ENCODE measurements at places on chromosomes 7 and 10.

- DNase-seq = peak; percentile 9
These were observed at the start of gene RHOBTB1 for GRCh38 chr10:60944058-60944909. RHOBTB1 (minus strand) TSS chr10:60944185; CDS start chr10:60911542, 32,643 bp downstream.

GRCh38 chr7:139991269-139991666 is 71.5 kb downstream of the PARP12 start:
- DNase-seq = no peak

- DNase-seq = no peak
These were observed 938 bp upstream of the CADPS2 start for GRCh38 chr7:122887198-122887597.

GRCh38 chr7:11709196-11709595 is 122.8 kb downstream of the THSD7A start:
- DNase-seq = no peak

DNA sequence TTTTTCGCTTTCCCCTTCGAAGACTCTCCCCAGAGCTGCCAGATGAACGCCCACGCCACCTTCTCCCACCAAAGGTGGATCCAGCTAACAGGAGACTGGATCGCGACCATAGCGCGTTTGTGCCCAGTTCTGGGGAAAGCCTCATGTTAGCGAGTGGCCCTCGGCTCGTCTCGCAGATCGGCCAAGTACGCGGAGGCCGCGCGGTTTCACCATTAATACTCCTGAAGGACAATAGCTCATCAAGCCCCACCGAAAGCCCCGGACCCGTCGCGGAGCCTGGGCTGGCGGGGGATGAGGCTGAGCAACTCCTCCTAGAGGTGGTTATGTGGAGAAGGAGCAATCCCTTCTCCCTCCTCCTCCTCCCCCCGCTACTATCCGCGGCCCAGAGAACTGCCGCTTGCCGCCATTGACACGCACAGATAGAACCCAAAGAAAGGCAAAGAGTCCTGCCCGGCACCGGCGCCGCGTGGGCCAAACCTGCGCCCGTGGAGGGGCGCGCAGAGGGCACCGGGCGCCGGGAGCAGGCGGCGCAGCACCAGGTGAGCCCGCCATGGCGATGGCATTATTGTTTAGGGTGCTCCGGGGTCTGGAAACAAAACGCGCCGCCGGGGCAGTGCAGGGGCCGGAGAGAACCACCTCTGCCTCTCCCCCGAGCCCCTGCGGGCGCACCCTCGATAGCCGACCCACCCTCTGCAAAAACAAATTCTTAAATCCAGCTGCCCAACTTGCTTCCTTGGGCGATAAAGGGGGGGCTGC is at the start of gene MACROH2A2:
Gene MACROH2A2, plus strand, starts transcription at position 385 of the 756 bp plus-strand sequence. CDS start 22,813 bp downstream, outside the sequence.
- no peak for DNase-seq

GRCh38 chr10:14698111-14698828 is 76.4 kb downstream of the FAM107B start:
- no peak for DNase-seq

GRCh38 chr7:121330053-121330833 is 1.4 kb downstream of the WNT16 start:
- no peak for DNase-seq

GRCh38 chr10:121597504-121598262 is 561 bp downstream of the FGFR2 start:
- no peak for DNase-seq

DNA sequence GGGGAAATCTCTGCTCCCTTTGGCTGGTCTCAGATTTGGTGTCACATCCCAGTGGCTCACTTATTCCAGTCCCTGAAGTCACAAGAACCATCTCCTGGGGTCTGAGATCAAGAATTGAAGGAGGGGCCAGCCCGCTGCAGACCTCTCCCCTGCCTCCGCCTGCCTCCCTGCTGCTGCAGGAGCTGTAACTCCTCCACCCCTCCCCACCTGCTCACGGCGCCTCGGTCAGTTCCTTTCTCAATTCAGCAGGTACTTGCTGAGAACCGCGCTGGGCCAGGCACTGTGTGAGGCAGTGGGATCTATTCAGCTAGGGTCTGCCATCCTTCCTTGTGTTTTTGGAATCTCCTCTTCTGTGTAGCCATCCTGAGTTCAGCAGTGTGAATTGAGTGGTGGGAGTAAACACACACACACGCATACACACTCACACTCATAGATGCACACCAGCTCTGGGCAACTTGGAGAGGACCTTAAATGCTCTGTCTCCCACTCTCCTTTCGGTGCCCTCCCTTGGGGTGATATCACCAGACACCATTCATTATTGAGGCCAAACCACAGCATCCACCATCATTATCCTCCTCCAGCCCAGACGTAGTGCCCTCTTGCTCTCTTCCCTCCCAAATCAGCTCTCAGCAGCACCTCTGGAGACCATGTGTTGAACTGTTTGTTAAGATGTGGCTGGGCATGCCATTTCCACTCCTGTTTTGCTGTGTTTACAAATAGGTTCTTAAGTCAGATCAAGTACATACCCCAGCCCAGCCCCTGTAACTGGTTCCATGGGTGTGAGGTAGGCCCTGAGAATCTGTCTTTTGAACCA is 22.0 kb upstream of the ANKRD2 start:
- no peak for DNase-seq

DNA sequence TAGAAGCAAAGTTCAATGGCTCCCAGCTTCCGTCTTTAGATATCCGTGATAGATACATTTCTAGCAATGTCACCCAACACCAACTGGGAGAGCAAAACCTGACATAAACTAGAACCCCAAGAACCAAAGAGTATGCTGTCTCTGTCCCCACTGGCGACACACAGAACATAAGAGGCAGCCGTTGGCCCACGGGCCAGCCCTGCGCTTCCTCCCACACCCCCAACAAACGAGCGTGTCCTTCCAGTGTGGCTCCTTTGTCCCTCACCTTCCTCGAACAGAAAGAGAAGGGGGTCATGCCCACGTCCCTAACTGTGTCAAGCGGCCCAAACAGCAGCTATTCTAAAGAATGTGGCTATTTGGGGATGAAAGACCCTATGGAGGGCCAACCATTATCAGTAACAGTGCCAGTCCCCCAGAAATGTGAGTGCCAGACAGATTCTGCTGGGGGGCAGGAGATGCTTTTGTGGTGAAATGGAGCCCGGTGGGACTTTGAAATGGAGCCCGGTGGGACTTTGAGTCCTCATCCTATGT is 171.9 kb downstream of the USP6NL start:
- no peak for DNase-seq

- no peak for DNase-seq
These were observed 62.7 kb upstream of the EXOC4 start for GRCh38 chr7:133190172-133190528.

GRCh38 chr7:96388620-96389383 is 66.9 kb upstream of the SLC25A13 start:
- DNase-seq = no peak

GRCh38 chr10:101060036-101060950 is 1.5 kb upstream of the KAZALD1 start:
- peak; percentile 91 for DNase-seq

GRCh38 chr7:147774461-147774860 is 816.1 kb upstream of the C7orf33 start:
- DNase-seq = no peak

DNA sequence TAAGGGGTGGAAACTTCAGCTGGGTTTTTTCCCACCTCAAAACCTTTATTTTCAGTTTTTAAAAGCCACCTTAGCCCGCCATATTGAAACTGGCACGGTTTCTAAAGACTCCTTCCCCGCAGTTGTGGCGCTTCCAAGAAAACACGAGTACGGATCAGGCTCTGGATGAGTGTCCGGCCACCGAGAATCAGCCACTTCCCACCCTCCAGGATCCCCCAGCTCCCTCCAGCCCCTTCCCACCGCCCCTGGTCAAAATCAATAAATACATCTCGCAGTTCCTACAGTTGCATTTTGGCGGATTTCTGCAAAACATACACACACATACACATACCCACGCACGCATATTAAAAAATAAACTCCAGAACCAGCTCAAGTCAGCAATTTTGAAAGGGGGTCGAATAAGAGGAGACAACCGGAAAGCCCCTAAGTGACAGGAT is 1.1 kb downstream of the SFMBT2 start:
- no peak for DNase-seq

GRCh38 chr10:116105264-116105663 is 167.7 kb downstream of the GFRA1 start:
- no peak for DNase-seq

DNA sequence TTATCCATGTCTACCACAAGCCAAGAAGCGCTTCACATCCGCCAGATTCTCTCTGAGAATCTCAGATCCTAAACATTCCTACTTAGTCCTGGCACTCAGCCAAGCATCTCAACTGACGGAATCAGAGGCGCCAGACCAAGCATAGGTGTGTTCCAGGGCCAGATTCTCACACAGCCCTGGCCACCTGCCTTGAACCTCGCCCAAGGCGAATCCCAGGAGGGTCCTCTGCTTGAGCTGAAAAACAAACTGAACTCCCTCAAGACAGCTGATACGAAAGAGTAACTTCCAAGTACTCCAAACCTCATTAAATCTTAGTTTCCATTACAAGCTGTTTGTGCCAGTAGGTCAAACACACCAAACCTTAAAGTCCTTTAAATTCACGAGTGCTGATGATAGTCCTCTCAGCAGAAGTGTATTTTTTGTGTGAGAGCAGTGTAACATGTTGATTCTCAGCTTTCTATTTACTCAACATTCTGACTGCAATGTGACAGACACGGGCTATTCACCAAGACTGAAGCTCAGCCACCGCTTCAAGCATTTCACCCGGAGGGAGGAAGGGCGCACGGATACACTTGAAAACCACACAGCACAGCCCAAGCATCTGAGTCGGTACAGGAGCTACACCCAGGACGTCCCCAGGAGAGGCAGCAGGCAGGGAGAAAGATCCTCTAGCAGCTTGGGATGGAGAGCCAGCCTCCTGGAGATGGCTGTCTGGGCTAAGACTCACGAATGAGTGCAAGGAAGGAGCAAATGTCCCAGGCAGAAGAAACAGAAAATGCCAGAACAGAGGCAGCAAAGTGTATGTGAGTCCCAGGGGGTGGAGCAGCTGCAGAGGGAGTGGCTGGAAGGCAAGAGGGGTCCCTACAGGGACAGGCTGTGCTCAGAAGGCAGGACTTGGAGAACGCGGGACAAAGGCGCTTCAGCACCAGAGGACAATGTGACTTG is 6.0 kb downstream of the PARD3 start:
- DNase-seq = no peak

DNA sequence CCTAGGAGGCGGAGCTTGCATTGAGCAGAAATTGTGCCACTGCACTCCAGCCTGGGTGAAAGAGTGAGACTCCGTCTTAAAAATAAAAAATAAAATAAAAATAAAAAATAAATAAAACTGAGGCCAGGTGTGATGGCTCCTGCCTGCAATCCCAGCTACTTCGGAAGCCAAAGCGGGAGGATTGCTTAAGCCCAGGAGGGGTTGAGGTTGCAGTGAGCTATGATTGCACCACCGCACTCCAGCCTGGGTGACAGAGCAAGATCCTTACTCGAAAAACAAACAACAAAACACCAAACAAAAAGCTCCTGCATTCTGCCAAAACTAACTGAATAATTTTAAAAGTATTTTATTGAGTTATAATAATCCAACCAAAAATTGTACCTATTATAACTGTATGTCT is 36.2 kb downstream of the AGAP4 start:
- DNase-seq = no peak

All from activated CD4-positive, alpha-beta T cell treated with anti-CD3 and anti-CD28 coated beads, Interleukin-2, amount 50 U/mL, for 1 hour (primary cell).